ENCODE measurements at places on chromosomes 7 and 10.

- no peak for DNase-seq
Measured at GRCh38 chr7:18200266-18200665, 172.6 kb upstream of the PRPS1L1 start.

GRCh38 chr7:122622682-122623081 is 76.2 kb downstream of the RNF133 start:
- DNase-seq: no peak

- no peak for DNase-seq
Measured at GRCh38 chr7:148264933-148265557, 325.5 kb upstream of the C7orf33 start.

- DNase-seq: no peak
Measured at GRCh38 chr10:34049469-34049868, 715.0 kb upstream of the NRP1 start.

GRCh38 chr10:132556994-132557441 is 19.4 kb downstream of the INPP5A start:
- no peak for DNase-seq

- DNase-seq: no peak
Measured at GRCh38 chr10:34125702-34126101, 689.4 kb downstream of the PARD3 start.

Measured in right lobe of liver (tissue), 6 donors.